ENCODE measurements at places on chromosomes 7 and 10.

DNA sequence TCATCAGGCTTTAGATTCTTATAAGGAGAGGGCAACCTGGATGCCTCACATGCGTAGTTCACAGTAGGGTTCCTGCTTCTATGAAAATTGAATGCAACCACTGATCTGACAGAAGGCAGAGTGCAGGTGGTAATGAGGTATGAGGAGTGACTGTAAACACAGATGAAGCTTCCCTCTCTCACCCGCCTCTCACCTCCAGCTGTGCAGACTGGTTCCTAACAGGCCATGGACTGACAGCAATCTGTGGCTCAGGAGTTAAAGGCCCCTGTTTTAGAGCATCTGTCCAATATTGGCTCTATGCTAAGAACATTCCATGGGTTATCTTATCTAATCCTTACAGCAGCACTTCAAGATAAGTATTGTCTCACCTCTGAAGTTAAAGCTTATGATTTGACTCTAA lies 213.5 kb upstream of the NRP1 start:
- no peak for DNase-seq

DNA sequence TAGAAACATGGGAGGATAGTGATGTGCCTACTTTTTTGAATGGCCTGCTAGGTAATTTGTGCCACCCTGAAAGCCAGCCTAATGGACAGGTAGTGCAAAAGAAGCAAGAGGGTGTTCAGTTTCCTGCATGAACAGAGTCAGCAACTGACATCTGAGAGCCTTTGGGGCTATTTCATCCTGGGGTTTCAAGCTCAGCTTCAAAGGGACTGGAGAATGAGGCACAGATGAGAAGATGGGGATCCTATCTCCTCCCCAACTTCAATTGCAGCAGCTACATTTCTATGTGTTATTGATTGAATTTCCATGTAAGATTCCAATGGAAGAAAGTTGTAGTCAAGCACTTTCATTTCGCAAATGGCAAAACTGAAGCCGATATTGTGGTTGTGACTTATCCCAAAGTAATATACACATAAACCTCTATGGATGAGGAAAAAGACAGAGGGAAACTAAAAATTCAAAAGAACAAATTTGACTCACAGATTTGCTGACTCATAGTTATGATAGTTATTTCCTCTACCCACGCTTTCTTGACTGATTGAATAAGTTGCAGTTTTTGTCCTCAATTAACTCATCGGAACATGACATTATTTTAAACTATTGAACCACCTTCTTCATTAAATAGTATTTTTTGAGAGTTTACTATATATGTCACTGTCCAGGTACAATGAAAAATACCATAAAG lies 42.6 kb upstream of the NRP1 start:
- DNase-seq: no peak

GRCh38 chr7:112515989-112516388 lies 35.2 kb downstream of the LSMEM1 start:
- no peak for DNase-seq

GRCh38 chr7:30679664-30680063 lies 2.6 kb downstream of the CRHR2 start:
- DNase-seq: no peak

DNA sequence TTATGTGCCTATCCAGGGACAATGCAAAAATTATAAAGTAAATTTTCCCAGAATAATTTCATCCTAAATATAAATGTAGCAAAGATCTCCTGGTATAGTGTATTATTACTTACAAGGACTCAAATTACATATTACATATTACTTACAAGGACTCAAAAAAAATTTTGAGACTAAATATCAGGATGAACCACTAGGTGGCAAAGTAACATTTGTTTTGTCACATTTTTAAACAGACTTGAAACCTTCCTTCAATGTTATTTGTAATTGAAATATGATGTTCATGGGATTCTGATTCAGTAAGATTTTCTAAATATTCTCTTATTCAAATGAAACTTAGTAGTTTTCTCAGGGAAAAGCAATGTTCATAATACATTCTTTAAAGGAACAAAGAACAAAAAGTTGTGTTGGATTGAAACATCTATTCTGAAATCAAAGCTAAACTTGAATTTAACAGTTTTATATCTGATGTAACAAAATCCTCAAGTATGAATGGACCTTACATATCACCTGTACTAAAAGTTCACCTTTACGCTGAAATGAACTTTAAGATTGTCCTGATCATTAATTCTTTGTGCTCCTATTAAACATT lies 74.3 kb upstream of the GNAI1 start:
- DNase-seq: no peak

DNA sequence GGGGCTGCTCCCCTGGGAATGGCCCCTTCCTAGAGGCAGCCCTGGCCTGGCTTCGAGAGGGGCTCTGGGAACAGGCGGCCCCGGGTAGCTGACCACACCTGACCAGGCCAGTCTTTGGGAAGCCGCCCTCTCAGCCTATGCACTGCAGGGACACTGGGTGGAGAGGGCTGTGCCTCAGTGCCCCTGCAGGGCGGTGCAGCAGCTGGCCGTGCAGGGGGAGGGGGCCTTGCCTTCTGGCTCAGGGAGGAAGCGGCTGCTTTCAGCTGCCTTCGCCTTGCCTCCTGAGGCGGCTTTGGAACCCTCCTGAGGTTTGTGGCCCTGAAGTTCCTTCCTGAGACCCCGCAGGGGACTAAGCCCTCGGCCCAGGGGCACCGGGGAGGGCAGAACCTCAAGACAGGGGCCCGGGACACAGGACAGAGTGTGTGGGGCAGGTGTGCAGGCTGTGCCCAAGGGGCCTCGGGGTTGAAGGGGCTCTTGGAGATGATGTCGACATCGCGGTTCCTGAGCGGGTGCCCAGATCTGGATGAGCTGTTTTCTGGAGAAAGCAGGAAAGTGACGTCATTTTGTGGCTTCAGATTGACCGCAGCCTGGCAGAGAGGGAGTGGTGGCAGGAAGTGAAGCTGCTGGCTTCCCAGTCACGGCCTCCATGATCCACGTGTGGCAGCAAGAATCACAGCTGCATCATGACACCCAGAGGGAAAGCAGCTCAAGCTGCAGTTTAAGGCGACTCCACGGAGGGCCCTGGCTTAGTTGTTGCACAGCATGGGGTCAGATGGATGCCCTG lies 17.7 kb downstream of the ADAM8 start:
- peak; percentile 45 for DNase-seq

- DNase-seq: no peak
Measured at GRCh38 chr10:6202098-6202683, 541 bp upstream of the PFKFB3 start.

- no peak for DNase-seq
Measured at GRCh38 chr7:33517191-33517590, 387.8 kb downstream of the BBS9 start.

GRCh38 chr7:125877246-125877645 lies 947.6 kb upstream of the POT1 start:
- no peak for DNase-seq

- no peak for DNase-seq
Measured at GRCh38 chr10:47380341-47381102, 3.6 kb downstream of the ZNF488 start.

DNA sequence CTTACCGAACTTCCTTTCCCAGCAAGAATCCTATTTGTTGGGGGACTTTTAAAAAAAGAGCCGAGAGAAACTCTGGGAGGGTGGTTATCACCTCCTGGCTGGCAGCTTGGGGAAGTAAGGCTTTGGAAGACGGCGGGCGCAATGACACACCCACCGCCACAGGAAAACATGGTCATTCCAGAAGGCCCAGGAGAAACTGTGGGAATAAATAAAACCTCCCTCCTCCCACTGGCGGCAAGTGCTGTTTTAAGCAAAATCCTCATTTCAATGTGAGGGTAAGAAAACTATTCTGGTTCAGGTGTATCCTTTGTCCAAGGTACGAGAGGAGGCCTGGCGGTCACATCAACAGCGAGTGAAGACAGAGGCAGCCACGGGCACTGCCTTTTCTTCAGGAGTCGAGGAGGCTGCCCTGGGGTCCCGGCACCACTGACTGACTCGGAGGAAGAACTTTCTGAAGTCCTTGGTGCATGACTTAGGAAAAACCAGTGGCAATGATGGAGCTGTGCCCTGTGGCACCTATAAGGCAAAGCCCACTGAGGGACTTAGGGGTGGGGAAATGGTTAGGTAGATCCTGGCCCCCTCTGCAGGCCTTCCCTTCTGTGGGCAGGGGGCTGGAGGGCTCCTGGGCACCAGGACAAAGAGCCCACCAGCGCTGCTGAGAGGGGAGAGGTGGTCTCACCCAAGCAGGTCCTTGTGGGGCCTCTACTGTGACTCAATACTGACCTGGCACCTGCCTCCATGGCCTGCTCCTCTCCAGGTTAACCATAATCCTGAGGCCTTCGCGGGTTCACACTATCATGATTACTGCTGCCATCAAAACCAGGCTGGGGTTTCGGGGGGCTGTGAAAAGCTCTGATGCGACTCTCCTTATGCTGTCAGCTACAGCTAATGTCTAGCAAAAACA lies 21.4 kb downstream of the DNAJB12 start:
- peak; percentile 89 for DNase-seq

GRCh38 chr7:68785036-68785435 lies 813.2 kb upstream of the AUTS2 start:
- no peak for DNase-seq

GRCh38 chr7:157473051-157473569 lies 136.3 kb downstream of the DNAJB6 start:
- DNase-seq: no peak
